ENCODE measurements at places on chromosomes 13 and 19.

- no peak for DNase-seq
- peaks cover 6% of the 10 kb centered on the region for H3K4me1 ChIP-seq
- no peaks in the 10 kb centered on the region for H3K36me3 ChIP-seq
- no peak overlapping the region for H3K4me3 ChIP-seq
- peaks cover 6% of the 10 kb centered on the region for H3K27me3 ChIP-seq
Measured at GRCh38 chr19:410243-410781, 1.4 kb upstream of the C2CD4C start.

- H3K27ac ChIP-seq: peak overlapping the region; percentile 98
- H3K36me3 ChIP-seq: peaks cover 12% of the 10 kb centered on the region
- peak overlapping the region; percentile 95 for H3K4me3 ChIP-seq
- H3K4me1 ChIP-seq: peaks cover 29% of the 10 kb centered on the region
Measured at GRCh38 chr13:75550159-75550567, 572 bp downstream of the UCHL3 start.

DNA sequence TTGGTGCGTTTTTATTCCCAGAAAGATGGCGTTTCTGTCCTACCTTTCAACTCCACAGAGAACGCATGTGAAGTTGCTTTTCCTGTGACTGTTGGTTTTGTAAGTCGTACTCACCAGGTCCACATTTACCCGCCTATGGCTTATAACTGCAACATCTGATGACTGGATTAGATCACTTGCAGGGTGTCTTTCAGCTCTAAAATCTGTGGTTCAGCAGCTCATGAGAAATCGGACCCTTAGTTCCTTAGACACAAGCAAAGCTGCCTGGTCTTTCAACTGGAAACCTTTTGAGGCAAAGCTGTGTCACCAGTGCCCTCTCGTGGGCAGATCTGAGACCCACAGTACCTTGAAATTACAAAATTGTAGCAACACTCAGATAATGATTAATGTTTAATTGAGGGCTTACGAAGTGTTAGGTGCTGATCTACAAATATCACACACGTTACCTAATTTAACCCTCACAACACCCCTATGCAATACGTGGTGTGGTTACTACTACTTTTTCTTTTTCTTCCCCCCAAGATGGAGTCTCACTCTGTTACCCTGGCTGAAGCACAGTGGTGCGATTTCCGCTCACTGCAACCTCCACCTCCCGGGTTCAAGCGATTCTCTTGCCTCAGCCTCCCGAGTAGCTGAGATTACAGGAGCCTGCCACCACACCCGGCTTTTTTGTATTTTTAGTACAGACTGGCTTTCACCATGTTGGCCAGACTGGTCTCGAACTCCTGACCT lies 65.4 kb downstream of the RUBCNL start:
- peak overlapping the region; percentile 92 for H3K4me3 ChIP-seq
- H3K27ac ChIP-seq: peak overlapping the region; percentile 95
- DNase-seq: peak; percentile 78
- no peaks in the 10 kb centered on the region for H3K27me3 ChIP-seq
- peaks cover 26% of the 10 kb centered on the region for H3K4me1 ChIP-seq

GRCh38 chr19:13548131-13548530 lies 41.9 kb upstream of the CACNA1A start:
- no peaks in the 10 kb centered on the region for H3K4me1 ChIP-seq
- H3K27me3 ChIP-seq: peaks cover 12% of the 10 kb centered on the region
- H3K27ac ChIP-seq: no peak overlapping the region
- H3K36me3 ChIP-seq: no peaks in the 10 kb centered on the region
- no peak for DNase-seq

DNA sequence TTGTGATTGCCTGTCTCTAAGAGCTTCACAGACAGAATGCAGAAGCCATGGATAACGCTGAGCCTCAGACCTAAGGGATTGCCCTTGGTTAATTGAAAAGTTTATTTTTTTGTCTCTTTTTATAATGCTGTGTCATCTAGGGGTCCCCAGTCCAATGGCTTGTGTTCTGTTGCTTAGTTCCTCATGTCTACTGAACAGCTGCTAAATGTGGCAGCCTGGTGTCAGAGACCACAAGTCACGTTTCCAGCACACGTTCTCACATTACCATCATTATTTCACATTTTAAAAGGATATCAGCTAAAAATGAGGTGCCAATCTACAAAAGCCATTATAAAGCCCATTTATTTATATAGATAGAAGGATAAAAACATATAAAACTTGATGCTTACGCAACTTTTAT lies 1362.0 kb downstream of the PCDH9 start:
- H3K27me3 ChIP-seq: no peaks in the 10 kb centered on the region
- DNase-seq: no peak
- no peaks in the 10 kb centered on the region for H3K4me1 ChIP-seq
- H3K4me3 ChIP-seq: no peak overlapping the region
- H3K36me3 ChIP-seq: no peaks in the 10 kb centered on the region

GRCh38 chr19:52397310-52398080 lies at the start of gene ZNF528:
Gene ZNF528 (plus strand): TSS chr19:52397849. CDS start chr19:52402014, 4,165 bp downstream.
- H3K27me3 ChIP-seq: no peaks in the 10 kb centered on the region
- peaks cover 65% of the 10 kb centered on the region for H3K36me3 ChIP-seq
- DNase-seq: peak; percentile 95
- H3K27ac ChIP-seq: peak within 1 kb of the TSS; percentile 89
- peak within 1 kb of the TSS; percentile 91 for H3K4me3 ChIP-seq

DNA sequence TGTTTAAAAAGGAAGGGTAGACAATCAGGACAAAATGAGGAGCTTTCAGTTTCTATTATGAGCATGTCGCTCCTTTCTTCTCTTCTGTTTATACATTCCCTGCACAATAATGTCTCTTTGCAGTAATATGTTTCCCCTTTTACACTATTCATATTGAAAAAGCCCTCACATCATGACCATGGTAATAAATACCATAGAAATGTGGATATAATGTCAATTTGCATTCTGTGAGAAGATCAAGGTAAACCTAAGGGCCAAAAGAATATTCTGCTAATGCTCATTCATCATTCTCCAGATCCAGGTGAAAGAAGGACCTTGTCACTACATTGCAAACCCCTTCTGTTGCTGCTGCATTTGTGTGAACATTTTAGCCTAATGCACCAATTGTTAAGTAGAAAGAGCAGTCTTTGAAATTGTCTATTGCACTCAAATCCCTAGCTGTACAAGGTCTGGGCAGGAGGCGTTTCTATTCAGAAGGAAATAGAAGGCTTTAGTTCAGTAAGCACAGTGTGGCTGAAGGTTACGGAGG lies 117.6 kb upstream of the SOX21 start:
- H3K27me3 ChIP-seq: peaks cover 1% of the 10 kb centered on the region
- H3K4me1 ChIP-seq: no peaks in the 10 kb centered on the region
- H3K36me3 ChIP-seq: no peaks in the 10 kb centered on the region
- no peak overlapping the region for H3K4me3 ChIP-seq
- DNase-seq: no peak

DNA sequence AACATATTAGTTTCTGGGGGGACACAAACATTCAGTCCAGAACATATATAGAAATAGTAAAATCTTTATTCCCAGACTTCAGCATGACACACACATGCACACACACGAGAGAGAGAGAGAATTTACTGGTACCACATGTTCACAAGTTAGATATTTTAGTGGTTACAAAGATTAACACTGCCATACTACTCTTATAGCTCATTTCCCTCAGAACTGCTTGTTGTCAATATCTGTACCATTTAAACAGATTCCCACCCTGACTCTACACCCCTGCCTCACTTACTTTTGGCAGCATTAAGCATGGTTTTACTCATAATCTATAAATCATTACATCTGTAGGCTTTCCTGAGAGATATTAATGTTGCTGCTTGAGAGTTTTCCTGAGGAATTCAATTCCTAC lies 524.7 kb upstream of the HTR2A start:
- no peak for DNase-seq
- H3K36me3 ChIP-seq: no peaks in the 10 kb centered on the region
- H3K27ac ChIP-seq: no peak overlapping the region
- H3K4me1 ChIP-seq: no peaks in the 10 kb centered on the region

DNA sequence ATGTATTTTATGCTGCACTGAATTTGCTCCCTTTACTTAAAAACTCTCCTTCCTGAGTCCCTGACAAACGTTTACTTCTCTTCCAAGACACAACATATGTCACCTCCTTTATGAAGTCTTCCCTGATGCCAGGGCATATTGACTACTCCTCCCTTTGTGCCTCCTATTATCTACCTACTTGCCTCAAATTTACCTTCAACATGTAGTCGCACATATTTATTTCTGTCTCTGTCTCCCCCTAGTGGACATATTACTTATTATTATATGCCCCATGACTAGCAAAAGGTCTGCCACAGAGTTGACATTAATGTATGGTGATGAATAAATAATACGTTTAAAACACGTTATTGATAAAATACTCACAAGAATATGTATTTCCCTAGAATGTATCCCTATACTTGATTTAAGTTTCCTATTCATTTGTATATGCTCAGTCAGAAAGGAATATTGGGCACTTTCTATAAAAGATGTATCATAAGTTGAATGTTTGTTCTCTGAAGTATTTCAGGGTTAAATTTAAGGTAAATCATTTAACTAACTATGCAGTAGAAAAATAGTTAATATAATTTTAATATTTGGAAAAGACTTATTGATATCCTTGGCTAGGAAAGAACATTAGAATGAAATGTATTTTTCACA lies 250.3 kb upstream of the ATXN8OS start:
- no peak for DNase-seq
- no peaks in the 10 kb centered on the region for H3K4me1 ChIP-seq
- no peaks in the 10 kb centered on the region for H3K36me3 ChIP-seq
- no peaks in the 10 kb centered on the region for H3K27me3 ChIP-seq
- no peak overlapping the region for H3K27ac ChIP-seq

DNA sequence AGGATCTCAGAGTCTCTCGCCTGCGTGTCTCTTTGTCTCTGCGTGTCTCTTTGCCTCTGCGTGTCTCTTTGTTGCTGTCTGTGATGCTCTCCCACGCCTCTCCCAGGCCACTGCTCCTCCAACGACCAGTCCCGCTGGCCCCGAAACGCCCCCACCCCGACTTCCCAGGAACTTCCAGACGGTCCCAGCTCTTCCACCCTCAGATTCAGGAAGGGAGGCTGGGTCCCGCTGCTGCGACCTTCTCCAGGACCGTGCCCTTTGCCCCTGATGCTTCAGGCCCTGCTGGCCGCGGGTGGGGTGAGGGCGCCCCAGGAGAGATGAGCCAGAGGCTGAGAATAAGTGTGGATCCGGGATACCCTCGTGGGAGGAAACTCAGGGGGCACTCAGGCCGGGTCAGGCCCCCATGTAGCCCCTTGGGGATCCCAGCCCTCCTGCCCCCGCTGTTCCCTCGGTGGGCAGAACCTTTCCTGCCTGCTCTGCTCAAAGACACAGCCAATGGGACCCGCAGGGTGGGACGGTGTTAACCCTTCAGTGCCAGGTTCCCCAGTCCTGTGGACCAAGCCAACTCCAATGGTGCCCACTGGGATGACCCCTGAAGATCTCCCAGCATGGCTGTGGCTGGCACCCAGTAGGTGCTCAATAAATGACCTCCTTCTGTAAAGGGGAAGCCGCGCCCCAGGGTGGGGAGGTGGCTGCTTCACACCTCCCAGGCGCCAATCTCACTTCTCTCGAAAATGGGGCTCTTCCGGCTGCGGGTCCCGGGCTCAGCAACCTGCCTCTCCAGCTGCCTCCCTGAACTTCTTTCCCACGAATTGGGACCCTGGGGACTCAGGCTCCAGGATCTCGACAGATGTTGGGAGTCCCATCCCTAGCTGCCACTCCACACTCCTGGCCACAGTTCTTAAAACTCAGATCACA lies 1.5 kb upstream of the S1PR5 start:
- no peak for DNase-seq
- H3K36me3 ChIP-seq: no peaks in the 10 kb centered on the region
- peak overlapping the region; percentile 84 for H3K4me3 ChIP-seq
- peaks cover 13% of the 10 kb centered on the region for H3K4me1 ChIP-seq
- peak overlapping the region; percentile 74 for H3K27ac ChIP-seq
- H3K27me3 ChIP-seq: peaks cover 59% of the 10 kb centered on the region

GRCh38 chr19:18322318-18322758 lies 538 bp downstream of the LSM4 start:
- H3K27me3 ChIP-seq: no peaks in the 10 kb centered on the region
- H3K36me3 ChIP-seq: no peaks in the 10 kb centered on the region
- peaks cover 62% of the 10 kb centered on the region for H3K4me1 ChIP-seq
- H3K4me3 ChIP-seq: peak overlapping the region; percentile 86
- no peak for DNase-seq
- H3K27ac ChIP-seq: peak overlapping the region; percentile 98

- H3K27ac ChIP-seq: no peak overlapping the region
- peak overlapping the region; percentile 53 for H3K4me3 ChIP-seq
- peaks cover 57% of the 10 kb centered on the region for H3K27me3 ChIP-seq
- no peak for DNase-seq
- H3K4me1 ChIP-seq: peaks cover 42% of the 10 kb centered on the region
Measured at GRCh38 chr13:57633950-57634838, 2.6 kb downstream of the PCDH17 start.

DNA sequence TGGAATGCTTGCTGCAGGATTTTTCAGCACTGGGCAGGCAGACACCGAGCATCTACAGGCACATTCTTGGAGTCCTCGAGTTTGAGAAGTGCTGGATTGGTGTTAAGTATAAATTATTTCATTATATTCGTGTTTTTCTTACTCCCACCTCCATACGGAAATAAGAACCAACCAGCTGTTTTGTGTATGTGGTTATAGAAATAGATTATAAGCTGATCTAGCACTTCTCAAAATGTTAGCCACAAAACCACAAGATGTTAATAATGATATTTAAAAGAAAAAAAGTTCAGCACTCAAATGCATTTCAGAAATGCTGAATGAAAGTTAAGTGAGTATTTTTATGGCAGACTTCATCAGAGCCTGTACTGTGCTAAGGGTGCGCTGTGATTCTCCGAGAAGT lies 24.0 kb upstream of the TEX29 start:
- peaks cover 21% of the 10 kb centered on the region for H3K36me3 ChIP-seq
- no peak overlapping the region for H3K4me3 ChIP-seq
- DNase-seq: no peak
- no peaks in the 10 kb centered on the region for H3K4me1 ChIP-seq
- H3K27me3 ChIP-seq: no peaks in the 10 kb centered on the region

GRCh38 chr13:32431361-32431760 lies 3.4 kb upstream of the N4BP2L1 start:
- H3K27ac ChIP-seq: no peak overlapping the region
- no peak for DNase-seq
- peaks cover 2% of the 10 kb centered on the region for H3K36me3 ChIP-seq
- H3K27me3 ChIP-seq: no peaks in the 10 kb centered on the region
- peaks cover 21% of the 10 kb centered on the region for H3K4me1 ChIP-seq

- peaks cover 26% of the 10 kb centered on the region for H3K4me1 ChIP-seq
- no peak overlapping the region for H3K4me3 ChIP-seq
- H3K36me3 ChIP-seq: no peaks in the 10 kb centered on the region
- H3K27me3 ChIP-seq: peaks cover 70% of the 10 kb centered on the region
- no peak overlapping the region for H3K27ac ChIP-seq
Measured at GRCh38 chr19:47438793-47439220, 19.5 kb upstream of the MEIS3 start.

- H3K27ac ChIP-seq: no peak overlapping the region
- no peak overlapping the region for H3K4me3 ChIP-seq
- H3K4me1 ChIP-seq: no peaks in the 10 kb centered on the region
- DNase-seq: no peak
- no peaks in the 10 kb centered on the region for H3K36me3 ChIP-seq
Measured at GRCh38 chr13:102913914-102914313, 68.1 kb downstream of the ERCC5 start.

Data from naive thymus-derived CD8-positive, alpha-beta T cell (primary cell).